ENCODE measurements at places on chromosomes 1 and 21.

DNA sequence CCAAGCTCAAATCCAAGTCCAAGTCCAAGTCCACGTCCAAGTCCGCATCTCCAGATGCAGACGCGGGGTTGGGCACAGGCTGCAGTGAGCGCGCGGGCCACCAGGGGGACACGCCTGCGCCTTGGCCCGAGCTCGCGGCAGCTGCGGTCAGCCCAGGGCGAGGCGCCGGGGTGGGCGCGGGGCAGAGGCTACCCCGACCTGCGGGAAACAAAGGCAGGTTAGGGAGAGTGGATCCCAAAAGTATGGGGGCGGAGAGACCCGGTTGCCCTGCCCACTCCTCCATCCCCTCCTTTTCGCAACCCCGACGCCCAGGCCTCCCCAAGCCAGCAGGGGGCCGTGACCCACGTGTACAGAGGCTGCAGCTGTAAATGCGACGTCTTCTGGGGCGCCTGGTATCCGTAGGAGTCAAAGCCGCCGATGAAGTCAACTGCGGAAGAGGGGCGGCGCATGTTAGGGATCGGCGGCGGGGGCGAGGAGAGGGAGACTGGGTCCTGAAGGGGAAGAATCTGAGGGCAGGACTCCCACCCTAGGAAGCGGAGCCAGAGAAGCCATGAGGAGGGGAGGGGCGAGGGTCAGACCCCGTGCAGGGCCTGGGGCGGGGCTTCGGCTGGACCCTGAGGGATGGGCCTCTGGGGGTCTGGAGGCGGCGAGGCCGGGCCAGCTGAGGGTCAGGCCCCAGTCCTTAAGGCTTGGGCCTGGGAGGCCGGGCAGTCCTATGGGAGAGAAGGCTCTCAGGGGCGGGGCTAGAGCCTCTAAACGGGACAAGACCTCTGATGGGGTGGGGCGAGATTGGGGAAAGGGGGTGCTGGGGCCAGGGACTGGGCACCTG is 58.0 kb downstream of the NKAIN1 start:
- peak; percentile 33 for DNase-seq

DNA sequence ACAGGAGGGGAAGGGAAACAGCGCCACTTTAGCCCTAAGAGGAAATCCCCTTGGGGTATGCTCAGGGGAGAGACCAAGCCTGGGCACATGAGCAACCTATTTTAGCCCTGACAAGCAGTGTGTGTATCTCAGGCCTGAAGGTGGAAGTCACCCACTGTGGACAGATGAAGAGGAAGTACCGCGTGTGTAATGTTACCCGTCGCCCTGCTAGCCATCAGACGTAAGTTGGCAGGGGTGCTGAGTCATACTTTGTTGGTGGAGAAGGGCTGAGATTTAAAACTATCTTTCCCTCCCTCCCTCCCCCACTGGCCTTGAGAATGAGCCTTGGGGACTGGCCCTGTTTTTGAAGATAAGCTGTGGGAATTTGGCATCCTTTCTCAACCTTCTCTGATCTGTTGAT is 11.2 kb downstream of the AGO1 start:
- no peak for DNase-seq

DNA sequence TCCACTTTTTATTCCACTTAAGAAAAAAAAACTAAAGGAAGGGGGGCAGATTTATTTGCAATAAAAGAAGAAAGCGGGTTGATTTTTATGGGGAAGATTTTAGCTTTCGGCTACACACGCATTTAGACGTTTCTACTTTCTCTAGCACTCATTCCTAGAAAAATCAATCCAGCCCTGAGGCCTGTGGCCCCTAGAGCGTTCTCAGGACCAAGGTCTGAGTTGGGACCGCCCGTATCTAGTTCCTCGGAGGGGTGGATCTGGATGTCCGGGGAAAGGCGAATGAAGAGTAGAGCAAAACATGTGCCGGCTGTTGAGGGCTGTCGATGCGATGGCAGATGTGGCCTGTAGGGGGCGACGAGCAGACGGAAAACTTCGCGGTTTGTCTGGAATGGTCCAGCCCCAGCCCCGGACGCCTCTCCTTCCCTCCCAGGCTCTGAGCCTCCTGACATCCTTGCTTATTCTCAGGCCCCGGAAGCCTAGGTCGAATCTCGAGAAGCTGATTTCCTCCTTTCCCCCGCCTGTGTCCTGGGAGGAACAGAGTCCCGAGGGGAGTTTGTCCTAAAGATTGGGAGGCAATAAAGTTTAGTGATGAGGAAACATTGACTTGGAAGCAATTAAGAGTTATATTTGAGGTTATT is 5.2 kb downstream of the FOXD3 start:
- DNase-seq, result no peak

DNA sequence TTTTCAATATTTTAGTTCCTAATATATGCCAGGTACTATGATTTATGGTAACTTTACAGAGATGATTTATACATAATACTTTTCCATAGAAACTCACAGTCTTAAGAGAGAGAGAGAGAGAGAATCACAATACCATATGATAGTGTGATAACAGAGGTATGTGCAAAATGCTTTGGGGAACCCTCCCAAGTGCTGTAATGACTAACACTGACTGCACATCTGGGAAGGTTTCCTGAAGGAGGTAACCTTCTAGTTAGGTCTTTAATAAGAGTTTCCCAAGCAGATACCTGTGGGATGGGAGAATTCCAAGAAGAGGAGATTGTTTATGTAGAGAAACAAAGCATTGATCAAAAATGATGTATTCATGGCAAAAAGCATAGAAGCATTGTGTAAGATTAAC is 34.6 kb upstream of the PIGC start:
- no peak for DNase-seq

DNA sequence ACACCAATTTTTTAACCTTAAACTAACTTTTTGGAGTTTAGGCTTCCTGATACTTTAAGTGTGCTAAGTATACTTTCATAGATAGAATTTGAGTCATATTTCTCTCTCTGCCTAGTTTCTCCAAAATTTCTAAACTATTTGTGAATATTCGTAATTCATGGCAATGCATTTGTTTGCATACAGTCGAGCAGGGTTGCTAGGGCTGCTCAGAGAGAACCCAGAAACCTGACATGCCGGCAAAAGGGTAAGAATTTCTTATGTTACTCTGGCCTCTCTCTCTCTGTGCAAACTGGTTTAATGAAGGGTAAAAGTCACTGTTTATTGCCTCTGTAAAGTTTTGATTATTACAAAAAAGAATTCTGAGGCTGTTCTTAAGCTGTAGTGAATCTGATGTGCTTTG is 25.1 kb upstream of the SLC9A1 start:
- no peak for DNase-seq

DNA sequence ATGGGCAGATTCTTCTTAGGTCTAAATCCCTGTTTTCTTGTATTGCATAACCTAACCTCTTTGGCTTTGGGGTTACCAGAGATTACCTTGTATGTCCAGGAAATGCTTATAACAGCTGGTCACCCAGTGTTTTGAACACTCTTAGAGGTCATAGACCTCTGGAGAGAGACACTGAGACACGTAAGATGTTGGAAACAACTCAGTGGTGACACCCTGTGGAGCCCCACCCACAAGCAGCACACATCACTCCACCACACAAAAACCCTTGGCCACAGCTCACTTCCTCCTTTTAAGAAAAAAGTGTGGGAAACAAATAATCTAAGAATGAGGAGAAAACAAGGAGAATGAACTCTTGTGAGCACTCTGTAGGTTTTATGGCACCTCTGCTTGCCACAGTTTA is 26.3 kb upstream of the CYP4B1 start:
- DNase-seq, result no peak

GRCh38 chr1:97630948-97631347 is 289.9 kb downstream of the DPYD start:
- DNase-seq, result no peak

DNA sequence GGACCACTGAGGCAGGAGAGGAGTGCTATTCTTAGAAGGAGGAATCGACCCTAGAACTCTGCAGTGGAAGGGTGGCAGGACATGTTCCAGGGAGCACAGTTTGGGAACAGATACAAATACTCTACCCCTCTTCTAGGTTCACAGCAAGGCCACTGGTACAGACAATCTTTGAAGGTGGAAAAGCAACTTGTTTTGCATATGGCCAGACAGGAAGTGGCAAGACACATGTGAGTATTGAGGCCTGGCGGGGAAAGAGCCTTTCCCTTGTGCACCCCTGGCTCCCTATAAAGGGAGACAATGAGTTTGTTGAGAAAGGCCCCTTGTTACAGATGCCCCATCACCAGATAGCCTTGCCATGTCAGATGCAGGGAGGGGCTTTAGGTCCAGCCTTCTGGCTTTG is 17.8 kb downstream of the KIF2C start:
- DNase-seq, result no peak

GRCh38 chr1:99252630-99253029 is 11.7 kb upstream of the PLPPR4 start:
- no peak for DNase-seq

- peak; percentile 76 for DNase-seq
Observed at GRCh38 chr1:3530926-3531818, 76.7 kb downstream of the ARHGEF16 start.

DNA sequence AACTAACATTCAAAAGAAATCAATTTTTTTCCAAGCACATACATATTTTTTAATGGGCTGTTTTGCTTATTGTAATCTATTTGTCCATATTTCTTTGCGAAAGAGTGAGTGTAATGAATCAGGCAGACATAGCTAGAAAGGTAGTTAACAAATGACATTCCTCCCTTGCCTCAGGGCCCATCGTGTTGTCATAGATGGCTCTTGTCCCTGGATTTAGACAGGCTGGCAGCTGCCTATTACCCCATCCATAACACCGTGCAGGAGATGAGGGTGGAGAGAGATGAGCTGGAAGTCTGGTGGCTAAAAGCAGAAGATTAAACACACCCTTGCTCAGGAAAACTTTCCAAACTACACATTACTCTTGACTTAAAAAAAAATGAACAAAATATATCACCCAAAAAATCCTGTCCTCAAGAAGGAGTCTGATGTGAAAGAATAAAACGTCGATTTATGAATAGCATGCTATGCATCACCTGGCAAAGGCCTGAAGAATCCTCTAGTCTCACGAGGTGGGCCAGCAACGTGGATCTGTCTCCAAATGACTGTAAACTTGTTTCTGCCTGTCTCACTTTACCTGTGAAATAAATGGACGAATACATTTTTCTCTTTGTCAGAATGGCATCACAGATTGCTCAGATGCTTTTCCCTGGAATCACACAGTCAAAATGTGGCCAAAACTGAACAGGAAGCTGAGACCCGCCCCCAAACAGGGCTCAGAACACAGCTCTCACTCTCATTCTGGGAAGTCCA is 55.7 kb downstream of the C21orf91 start:
- no peak for DNase-seq

DNA sequence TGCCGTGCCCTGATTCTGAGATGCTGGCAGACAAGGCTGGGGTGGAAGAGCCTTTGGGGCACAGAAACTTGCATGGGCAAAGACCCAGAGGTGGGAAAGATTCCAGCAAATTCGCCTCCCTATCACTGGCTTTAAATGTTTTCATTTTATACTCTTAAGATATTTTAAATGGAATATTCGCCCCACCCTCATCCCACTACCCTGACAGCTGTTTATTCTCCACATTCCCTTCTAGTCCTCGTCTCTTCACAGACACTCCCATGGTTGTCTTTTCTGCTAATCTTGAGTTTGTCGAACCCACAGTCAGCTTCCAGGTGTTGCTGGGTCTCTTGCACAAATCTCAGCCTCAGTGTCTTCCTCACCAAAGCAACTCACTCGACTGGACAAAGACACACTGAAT is 245.0 kb downstream of the KAZN start:
- no peak for DNase-seq

GRCh38 chr1:198628067-198628455 is 10.8 kb upstream of the PTPRC start:
- DNase-seq, result no peak

DNA sequence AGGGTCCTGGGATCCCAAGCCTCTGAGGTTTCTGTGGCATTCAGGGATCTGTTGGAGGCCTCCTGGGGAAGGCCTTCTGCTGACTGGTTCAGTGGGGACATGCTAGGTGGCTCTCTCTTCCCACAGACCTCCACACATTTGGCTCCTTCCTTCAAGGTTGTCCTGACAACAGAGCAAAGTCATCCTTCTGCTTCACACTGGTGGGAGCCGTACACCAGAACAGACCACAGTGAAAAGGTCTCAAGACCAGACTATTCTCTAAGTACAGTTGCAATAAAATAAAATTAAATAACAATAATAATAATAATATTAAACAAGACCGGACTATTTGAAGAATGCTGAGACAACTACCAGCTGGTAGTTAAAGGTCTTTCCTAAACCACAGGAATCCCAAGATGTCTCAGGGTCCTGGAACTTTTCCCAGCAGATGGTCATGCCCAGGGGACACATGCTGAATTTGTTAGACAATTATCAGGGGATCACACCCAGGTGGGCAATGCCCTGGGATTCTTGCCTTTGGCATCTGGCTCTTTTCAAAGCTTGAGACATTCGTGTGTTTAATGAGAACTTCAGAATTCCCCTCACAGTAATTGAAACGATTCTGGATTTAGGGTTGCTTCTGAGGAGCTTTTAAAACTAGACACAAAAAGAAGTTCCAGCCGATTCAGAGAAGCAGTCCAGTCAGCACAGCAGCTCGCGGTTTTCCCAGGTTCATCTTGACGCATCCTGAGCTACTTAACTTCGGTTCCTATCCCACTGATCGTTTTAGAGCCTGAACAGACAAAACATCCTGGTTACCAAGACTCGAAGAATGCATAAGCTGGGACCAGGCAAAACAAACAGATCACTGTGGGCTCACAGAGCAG is 22.9 kb downstream of the HTR1D start:
- no peak for DNase-seq

DNA sequence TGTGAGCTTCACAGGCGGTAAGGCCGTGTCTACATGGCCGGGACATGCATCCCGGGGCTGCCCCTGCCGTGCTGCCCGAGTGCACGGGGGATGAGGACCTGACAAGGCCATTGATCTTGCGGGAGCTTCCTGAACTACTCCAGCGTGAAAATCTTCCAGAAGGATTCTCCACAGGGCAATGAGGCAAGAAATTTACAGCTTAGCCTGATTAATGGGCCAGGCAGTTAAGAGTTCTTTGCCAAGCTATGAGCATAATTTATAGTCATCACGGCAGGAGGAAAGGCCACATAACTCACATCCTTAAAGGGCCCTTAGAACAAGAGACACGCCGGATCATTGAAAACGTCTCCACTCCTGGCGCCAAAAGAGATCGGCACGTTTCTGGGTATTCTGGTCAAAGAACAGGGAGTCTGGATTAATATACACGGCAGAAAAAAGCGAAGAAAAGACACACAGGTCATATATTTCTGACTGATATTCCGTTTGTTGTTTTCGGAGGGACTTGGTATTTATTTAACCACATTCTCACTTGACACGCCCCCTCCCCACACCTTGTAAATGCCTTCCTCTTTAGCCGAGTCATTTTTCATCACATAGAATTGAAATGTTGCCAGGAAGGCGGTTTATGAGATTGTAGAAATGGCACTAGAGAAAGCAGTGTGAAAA is 180.5 kb downstream of the DYRK1A start:
- no peak for DNase-seq

DNA sequence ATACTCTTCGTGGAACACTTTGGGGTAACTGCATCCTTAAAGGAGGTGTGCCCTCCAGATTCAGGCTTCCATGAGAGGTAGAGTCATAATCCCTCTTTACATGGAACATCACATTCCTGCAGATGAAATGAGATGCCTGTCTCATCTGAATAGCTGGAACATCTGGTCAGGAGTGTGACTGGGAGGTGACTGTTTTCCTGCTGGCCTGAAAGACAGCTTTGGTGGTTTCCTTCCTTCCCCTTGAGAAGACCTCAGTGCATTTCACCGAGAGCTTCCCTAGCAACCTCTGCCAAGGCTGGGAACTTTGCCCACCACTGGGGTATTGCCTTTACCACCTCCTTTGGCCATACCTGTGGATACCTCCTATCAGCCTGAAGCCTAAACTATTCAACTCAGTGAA is 46.7 kb upstream of the GUCA2A start:
- no peak for DNase-seq

Data from activated naive CD4-positive, alpha-beta T cell treated with anti-CD3 and anti-CD28 coated beads, Interleukin-2, amount 50 U/mL, for 16 hours (primary cell).